Smooth muscle cell of the brain vasculature (primary cell): ENCODE measurements at places on chromosomes 5 and 9.

DNA sequence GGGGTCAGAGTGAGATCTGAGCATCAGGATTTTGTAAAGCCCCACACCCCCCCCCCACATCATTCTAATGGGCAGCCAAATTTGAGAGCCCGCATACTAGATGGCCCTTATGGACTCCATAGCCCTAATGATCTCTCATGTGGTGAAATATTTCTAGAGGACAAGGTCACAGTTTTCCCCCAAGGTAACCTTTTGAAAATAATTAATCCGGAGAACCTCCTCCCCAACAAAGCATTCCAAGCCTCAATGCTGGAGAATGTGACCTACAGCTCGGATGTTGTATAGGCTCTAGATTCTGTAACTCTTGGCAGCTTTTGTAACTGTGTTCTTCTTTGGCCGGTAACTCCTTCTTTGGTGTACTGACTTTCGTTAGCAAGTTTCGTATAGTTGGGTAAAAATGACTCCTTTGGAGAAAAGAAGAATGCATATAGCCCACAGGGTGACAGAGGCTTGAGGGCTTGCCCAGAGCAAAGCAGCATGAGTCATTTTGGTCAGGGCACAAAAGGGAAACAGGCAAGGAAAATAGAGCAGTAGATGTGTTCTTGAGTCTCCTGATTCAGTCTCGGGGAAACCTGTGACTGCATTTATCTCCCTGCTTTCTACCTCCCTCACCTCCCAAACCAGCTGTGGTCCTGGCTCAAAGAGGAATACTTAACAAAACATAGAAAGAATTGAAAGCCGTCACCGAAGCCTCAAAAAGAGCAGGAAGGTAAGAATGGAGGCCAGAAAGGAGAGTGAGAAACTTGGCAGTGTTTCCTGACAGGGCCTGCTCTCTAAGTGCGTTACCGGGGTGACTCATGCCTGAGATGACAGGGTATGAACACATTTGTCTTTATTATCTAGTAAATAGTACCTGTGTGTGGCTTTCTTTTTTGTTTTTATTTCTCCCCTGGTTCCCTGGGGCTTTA lies 6.6 kb upstream of the XPA start:
- DNase-seq = peak; percentile 44

- DNase-seq = no peak
These were observed 2293.3 kb upstream of the C9orf72 start for GRCh38 chr9:29866556-29866955.

DNA sequence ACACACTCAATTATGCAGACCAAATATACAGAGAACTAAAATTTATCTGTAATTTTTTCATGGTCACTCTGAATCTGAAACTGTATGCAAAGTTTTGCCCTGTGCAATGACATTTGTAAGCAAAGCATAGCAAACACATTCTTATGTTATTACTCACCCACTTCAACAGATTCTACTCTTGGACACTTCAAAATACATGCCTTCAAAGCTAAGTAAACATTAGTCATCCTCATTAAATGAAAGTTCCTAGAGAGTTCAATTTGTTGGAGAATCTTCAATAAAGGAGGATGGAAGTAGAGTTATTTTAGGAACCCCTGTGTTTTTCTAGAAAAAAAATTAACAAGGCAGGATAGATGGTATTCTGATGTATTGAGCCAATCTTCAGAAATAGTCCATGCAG lies 639.7 kb upstream of the C9orf72 start:
- DNase-seq = peak; percentile 20

- no peak for DNase-seq
These were observed 79.8 kb upstream of the FBXL7 start for GRCh38 chr5:15420201-15420600.

- DNase-seq = no peak
These were observed 239.7 kb upstream of the DAP start for GRCh38 chr5:11000515-11001353.

- no peak for DNase-seq
These were observed 6.1 kb upstream of the FSD1L start for GRCh38 chr9:105441616-105442160.

GRCh38 chr5:148060881-148061280 lies 2.9 kb upstream of the SPINK5 start:
- DNase-seq = no peak

DNA sequence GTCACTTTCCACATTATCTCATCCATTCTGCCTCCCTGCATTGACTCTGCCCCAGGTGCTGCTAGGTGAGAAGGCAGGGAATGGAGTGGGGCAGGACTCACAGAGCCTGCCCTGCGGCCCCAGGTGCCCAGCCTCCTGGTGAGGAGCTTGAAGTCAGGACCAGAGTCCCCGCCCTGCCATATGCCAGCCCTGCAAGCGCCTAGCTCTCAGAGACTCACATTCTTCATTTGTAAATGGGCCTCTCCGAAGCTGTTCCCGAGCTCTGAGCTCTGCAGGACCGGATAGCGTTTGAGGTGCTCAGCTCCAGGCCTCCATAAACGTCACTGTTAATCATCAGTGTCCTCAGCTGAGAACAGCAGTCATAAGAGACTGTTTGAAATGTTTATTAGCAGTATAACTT lies 75.1 kb upstream of the STXBP1 start:
- no peak for DNase-seq

- DNase-seq = no peak
These were observed at the start of gene PKN3 for GRCh38 chr9:128702445-128702948. TSS of gene PKN3 (plus strand) at chr9:128702503. CDS start at chr9:128702916, 413 bp downstream.

GRCh38 chr5:141528291-141528984 lies 39.6 kb downstream of the PCDHGC5 start:
- no peak for DNase-seq

GRCh38 chr5:165871291-165871690 lies 2365.9 kb downstream of the MAT2B start:
- DNase-seq = no peak

DNA sequence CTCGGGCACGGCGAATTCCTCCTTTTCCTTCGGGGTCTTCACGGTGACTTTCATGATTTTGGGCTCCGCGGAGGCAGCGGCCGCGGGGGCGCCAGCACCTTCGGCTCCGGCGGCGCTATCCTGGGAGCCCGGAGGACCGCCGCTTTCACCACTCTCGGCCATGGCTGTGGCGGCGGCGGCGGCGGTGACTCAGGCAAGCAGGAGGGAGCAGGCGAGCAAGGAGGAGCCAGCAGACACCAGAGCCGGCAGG lies 315 bp downstream of the UBQLN1 start:
- no peak for DNase-seq

DNA sequence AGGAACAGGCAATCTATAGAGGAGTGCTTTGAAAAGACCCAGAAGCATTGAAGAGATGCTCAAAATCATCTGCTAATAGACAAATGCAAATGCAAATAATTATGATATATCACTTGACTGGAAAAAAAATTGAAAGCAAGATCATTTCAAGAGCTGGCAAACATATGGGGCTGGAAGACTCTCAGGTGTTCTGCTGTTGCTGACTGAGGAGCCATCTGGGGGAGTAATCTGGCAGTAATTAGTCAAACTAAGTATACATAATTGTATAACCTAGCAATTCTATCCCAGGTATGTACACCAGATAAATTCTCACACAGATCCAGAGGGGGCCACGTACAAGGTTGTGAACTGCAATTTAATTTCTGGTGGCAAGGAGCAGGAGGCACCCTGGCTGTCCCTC lies 4.6 kb upstream of the HMHB1 start:
- no peak for DNase-seq

DNA sequence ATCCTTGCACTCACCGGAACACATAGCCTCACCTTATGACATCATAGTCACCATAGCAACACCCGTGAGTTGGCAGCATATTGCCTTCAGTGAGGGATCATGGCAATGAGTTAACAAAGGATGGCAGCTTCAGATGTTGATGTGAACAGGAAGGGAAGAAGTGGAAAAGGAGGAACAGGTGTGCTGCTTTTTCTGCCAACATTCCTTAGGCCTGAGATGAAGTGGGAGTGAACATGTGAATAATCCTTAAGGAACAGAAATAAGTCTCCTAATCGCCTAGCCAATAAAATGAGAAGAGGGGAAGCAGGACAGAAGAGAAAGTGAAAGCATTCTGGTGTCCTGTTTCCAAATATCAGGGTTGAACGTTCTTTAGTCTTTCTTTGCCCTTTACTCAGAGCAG lies 360.0 kb downstream of the BRINP1 start:
- no peak for DNase-seq

DNA sequence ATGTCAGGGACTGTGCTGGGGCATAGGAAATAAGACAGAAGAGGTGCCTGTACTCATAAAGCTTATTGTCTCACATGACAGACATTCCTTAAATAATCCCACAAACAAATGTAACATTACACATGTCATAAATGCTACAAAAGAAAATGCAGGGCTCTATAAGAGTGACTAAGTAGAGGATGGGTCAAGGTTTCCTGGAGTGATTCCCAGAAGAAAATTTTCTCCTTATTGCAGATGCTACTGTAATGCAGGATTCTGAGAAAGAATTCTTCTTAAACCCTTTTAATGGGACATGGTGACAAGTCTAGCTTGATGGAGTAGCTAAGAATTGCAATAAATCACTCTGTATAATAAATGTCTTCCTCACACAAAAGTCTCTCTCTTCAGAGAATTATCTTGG lies 55.7 kb downstream of the SH3TC2 start:
- DNase-seq = no peak

GRCh38 chr5:135008981-135009735 lies 24.9 kb downstream of the PITX1 start:
- no peak for DNase-seq

DNA sequence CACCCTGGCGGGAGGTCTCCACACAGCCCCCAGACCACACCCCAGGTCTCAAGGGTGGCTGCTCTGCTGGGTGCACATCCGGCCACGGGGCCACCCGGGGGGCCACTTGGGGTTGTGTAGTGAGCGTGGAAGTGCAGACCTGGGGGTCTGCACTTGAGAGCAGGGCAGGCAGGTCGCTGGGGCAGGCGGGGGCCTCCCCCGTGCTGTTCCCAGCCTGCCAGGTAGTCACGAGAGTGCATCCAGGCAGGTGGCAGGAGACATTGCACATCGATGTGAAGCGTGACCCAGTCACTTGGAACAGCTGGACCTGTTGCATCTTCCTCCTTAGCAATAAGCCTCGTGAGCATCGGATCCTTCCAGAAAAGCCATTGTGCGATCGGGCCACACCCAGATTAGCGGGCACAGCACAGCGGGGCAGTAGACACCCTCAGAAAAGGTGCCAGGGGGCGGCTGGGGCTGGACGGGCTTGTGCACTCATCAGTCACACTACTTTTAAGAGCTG lies 4.8 kb upstream of the ENTPD8 start:
- DNase-seq = no peak

DNA sequence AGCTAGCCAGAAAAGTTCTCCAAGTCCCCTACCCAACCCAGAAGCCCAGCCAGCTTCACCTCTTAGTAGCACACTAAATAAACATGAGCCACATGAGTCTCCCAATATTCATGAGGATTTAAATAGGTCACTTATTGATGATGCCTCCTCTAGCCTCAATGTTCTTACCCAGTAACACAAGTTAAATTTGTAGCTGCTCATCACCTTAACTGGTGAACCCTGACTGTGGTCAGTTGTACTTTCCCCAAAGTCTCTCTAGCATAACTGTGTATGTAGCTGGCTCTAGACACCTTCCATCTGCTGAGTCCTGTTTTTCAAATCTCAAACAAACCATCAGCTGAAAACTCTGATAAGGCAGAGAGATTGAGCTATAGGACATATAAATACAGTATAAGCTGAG lies 100.3 kb upstream of the ELAVL2 start:
- no peak for DNase-seq

- no peak for DNase-seq
These were observed 1.4 kb downstream of the OTULIN start for GRCh38 chr5:14665949-14666348.

DNA sequence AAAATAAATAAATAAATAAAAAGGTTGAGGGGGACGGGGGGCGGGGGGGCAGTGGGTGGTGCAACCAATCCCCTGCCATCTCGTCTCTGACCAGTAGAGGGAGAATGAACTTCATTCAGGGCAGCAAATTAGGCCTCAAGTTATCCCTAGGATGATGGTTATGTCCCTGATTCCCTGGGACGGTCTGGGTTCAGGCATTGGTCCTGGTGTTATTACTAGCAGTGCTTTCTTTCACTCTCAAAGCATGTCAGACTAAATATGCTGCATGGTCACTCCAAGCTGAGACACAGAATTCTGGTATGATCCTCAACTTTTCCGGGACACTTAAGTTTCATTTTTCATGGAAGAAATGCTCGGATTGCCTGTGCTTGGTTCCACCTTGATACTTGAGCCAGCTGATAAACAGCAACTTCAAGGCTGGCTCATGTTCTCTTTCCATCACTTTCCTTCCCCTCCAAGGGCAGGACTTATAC lies 59.4 kb downstream of the DAP start:
- DNase-seq = no peak

DNA sequence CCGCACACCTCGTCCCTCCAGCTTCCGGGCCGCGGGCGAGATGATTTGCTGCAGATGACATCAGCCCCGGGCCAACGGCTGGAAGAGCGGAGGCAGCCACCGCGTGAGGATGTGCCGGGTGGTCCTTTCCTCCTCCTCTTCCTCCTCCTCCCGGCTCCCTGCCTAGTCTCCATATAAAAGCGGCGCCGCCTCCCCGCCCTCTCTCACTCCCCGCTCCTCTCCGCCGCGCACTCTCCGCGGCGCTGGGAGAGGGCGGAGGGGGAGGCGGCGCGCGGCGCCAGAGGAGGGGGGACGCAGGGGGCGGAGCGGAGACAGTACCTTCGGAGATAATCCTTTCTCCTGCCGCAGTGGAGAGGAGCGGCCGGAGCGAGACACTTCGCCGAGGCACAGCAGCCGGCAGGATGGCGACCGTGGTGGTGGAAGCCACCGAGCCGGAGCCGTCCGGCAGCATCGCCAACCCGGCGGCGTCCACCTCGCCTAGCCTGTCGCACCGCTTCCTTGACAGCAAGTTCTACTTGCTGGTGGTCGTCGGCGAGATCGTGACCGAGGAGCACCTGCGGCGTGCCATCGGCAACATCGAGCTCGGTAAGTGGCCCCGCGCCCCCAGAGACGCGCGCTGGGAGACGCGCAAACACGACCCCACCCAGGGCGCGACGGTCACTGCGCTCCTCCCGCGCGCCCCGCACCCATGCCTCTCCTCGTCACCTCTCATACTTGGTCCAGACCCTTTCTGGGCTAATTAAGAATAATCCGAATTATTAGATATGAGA lies at the start of gene MAP1B:
Gene MAP1B (plus strand): TSS at position 345 of the 770 bp plus-strand sequence. CDS start 57 bp downstream, at position 402.
- no peak for DNase-seq

GRCh38 chr9:89427621-89428221 lies 70.2 kb downstream of the SEMA4D start:
- DNase-seq = no peak

- DNase-seq = no peak
These were observed 30.5 kb downstream of the COL27A1 start for GRCh38 chr9:114185570-114186490.

GRCh38 chr9:100364013-100364412 lies 11.3 kb upstream of the TEX10 start:
- no peak for DNase-seq

GRCh38 chr9:129745200-129745599 lies 7.6 kb downstream of the PTGES start:
- no peak for DNase-seq

DNA sequence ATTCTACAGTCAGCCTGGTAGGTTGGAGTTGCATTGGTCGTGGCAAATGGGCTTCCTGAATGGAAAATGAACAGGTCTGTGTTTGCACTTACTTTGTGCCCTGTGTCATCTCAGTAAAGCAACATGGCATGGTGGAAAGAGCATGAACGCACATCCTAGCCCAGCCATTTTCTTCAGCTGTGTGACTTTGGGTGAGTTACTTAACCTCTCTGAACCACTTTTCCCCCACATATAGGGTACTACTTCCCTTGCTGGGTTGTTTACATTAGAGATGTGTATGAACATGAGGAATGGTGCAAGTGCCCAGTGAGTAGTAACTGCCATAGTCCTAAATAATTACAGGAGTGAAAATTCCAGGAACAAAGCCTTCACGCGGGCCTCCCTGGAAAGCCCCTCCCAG lies 83.6 kb downstream of the MVB12B start:
- DNase-seq = no peak

GRCh38 chr5:14741801-14742440 lies 77.4 kb downstream of the OTULIN start:
- DNase-seq = no peak
